ENCODE measurements at places on chromosomes 13 and 19. TPM values are rescaled to one million over a fixed set of nuclear protein-coding genes. Genes with fewer than 3 reads are reported as not detected.

GRCh38 chr13:49633710-49634109 lies 5.4 kb downstream of the ARL11 start:
- DNase-seq = no peak

DNA sequence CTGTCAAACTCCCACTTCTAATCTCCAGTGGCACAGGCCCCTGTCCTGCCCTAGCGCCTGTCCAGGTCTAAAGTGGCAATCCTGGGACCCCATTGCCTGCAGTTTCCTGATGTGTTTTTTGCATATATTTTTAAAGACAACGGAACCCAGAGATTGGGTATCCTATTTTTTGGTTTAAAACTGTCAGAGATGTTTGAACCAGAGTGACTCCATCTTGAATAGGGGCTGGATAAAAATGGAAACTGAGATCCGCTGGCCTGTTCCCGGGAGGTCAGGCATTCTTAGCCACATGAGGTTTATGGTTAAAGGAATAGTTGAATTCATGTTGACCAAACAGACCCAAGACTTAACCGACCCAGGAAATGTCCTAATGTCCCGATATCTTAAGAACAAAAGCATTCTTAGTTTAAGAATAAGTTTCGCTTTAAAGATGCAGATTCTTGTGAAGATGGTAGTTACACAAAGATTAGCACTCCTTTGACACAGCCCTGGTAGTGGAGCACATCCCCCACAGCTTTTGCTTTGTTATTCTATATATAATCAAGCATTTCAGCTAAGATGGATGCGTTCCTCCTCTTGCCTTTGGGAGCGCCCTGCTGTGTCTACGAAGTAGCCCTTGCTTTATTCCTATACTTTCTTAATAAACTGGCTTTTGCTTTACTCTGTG lies 332.1 kb downstream of the UQCRFS1 start:
- DNase-seq = no peak

The SRRM5 gene
- 0.50 TPM for total RNA-seq

- DNase-seq = no peak
Measured at GRCh38 chr19:34368338-34368737, 3.3 kb downstream of the GPI start.

DNA sequence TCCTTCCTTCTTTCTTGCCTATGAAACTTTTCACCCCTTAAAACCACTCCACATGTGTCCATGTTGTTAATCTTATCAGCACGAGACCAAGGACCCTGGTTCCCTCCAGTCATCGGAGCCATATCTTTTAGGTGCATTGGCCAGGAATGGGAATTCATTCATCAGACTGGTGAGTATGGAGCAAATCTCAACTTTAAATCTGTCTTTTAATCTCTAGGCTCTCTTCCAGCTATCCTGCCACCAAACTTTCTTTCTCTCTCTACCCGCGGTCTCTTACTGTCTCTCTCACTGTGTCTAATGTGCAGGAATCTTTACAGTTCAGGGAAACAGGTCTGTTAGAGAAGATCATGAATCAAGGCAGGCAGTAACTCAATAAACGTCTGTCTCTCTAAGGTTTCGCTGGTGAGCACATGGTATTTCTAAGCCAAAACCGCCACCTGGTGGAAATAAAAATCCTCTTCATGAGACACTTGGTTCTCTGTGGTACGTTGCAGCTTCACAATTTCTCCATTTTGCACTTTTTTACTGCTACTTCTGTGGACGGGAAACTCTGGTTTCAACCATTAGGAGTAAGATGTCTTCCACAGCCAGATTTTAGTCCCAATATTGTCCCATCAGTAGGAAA lies 16.1 kb downstream of the LGALS16 start:
- DNase-seq = peak; percentile 81

DNA sequence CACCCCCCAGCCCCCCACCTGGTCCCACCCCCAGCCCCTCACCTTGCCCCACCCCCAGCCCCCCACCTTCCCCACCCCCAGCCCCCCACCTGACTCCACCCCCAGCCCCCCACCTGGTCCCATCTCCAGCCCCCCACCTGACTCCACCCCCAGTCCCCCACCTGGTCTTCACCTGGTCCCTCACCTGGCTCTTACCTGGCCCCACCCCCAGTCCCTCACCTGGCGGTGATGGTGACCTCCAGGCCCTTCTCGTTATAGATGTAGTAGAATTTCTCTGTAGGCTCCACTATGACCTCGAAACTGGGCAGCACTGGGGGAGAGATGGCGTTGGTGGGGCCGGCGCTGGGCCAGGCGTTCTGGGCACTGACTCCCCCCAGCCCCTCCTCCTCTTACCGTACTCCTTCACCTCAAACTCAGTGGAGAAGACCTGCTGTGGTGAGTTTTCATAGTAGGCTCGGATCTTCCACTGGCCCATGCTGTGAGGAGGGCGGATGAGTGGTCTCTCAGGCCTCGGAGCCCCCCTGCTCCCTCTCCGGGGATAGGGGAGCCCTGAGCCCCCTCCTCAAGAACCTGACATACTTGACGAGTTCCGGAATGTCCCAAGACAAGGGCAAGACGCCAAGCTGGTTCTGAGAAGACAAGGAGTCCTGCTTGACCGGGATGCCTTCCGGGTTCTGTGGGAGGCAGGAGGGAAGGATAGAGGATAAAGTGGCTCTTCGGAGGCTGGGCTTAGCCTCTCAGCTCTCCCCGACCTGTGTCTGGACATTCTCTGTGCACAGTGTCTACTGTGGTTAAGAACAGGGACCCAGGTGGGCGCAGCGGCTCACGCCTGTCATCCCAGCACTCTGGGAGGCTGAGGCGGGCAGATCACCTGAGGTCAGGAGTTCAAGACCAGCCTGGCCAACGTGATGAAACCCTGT lies 6.4 kb downstream of the C3 start:
- DNase-seq = no peak

- DNase-seq = no peak
Measured at GRCh38 chr13:111252446-111253364, 67.7 kb upstream of the TEX29 start.

GRCh38 chr13:104737713-104738112 lies 1671.5 kb upstream of the SLC10A2 start:
- DNase-seq = no peak

GRCh38 chr13:106710266-106710665 lies 142.3 kb upstream of the ARGLU1 start:
- no peak for DNase-seq

The CRB3 gene
- total RNA-seq = 0.59 TPM

DNA sequence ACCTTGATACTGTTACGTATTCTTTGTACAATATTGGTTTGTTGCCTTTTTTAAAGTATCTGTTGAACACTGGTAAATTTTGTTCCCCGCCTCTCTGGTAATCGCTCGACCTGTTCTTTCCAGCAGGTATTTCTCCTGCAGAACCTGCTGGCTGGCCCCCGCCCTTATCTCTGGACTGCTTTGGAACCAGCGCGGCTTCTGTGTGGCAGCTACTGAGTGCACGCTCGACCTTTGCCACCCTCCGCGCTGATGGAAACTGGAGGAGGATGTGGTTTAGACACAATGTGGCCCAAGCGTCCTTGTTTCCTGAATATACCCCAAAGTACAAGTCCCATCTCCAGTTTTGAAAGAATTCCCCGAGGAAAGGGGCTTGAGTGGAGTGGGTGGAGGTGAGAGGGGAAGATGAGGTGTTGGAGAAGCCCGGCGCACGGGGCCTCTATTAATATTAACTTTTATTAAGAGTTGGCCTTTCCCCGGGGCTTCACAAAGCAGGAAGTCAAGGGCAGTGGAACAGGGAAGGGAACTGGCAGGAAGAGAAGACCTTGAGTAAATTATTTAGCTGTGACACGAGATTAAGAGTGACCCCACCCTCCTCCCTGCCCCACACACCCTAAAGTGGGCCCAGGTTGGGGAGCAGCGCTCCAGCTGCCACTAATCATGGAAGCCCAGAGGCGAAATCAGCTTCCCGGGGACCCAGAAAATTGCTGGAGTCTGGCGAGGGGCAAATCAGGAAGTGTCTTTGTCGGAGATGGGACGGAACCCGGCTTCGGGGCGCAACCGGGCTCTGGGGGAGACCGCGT lies 16.0 kb downstream of the CDX2 start:
- DNase-seq = no peak

Data from natural killer cell (primary cell).